ENCODE measurements at places on chromosomes 13 and 19. TPM values are rescaled to one million over a fixed set of nuclear protein-coding genes. Genes with fewer than 3 reads are reported as not detected.

XAB2 gene
- polyA plus RNA-seq, result 44.2 TPM

OXGR1 gene
- 5.5 TPM for polyA plus RNA-seq

LAIR2 gene
- polyA plus RNA-seq, result not detected

LGALS4 gene
- 2.4 TPM for polyA plus RNA-seq

ANGPTL8 gene
- polyA plus RNA-seq, result 0.74 TPM

SARS2 gene
- polyA plus RNA-seq, result 64.8 TPM

TNFSF13B gene
- polyA plus RNA-seq, result 1.9 TPM

HIF3A gene
- 85.5 TPM for polyA plus RNA-seq

ATP1A3 gene
- polyA plus RNA-seq, result 0.10 TPM

NLRP9 gene
- 0.05 TPM for polyA plus RNA-seq

PABPC3 gene
- 1.1 TPM for polyA plus RNA-seq

ELF1 gene
- polyA plus RNA-seq, result 51.7 TPM

MAP4K1 gene
- polyA plus RNA-seq, result 4.7 TPM

KLK14 gene
- polyA plus RNA-seq, result 0.19 TPM

ARL11 gene
- polyA plus RNA-seq, result 0.30 TPM

CYP2A6 gene
- polyA plus RNA-seq, result 0.57 TPM

TPTE2 gene
- polyA plus RNA-seq, result 0.34 TPM

TLE6 gene
- 8.4 TPM for polyA plus RNA-seq

RASAL3 gene
- polyA plus RNA-seq, result 1.0 TPM

LYPD3 gene
- polyA plus RNA-seq, result 2.2 TPM

GRK1 gene
- 0.06 TPM for polyA plus RNA-seq

MCEMP1 gene
- 0.21 TPM for polyA plus RNA-seq

CGB5 gene
- 0.20 TPM for polyA plus RNA-seq

TRPC4 gene
- 4.6 TPM for polyA plus RNA-seq

EFNB2 gene
- 134 TPM for polyA plus RNA-seq

INSR gene
- polyA plus RNA-seq, result 37.6 TPM

TUBA3C gene
- polyA plus RNA-seq, result not detected

F7 gene
- 5.8 TPM for polyA plus RNA-seq

CLEC17A gene
- 0.10 TPM for polyA plus RNA-seq

B3GNT8 gene
- 4.9 TPM for polyA plus RNA-seq

Measured in renal pelvis (tissue), 12 donors.